Heart left ventricle (tissue), 16 donors: ENCODE measurements at places on chromosomes 11 and 22. TPM values are rescaled to one million over a fixed set of nuclear protein-coding genes. Genes with fewer than 3 reads are reported as not detected.

GRCh38 chr11:129637473-129637872 is 178.2 kb upstream of the TMEM45B start:
- DNase-seq: no peak

DNA sequence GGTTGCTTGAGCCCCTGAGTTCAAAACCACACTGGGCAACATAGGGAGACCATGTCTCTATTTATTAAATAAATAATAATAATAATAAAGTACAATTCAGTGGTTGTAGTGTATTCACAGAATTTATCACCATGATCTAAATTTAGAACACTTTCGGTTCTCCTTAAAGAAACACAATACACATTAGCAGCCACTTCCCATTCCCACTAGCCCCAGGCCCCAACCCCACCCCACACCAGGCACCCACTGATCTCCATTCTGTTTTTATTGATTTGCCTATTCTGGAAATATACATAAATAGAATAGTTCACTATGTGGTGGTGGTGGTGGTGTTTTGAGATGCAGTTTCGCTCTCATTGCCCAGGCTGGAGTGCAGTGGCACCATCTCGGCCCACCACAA is 45.7 kb downstream of the BCL2L13 start:
- DNase-seq: no peak

DNA sequence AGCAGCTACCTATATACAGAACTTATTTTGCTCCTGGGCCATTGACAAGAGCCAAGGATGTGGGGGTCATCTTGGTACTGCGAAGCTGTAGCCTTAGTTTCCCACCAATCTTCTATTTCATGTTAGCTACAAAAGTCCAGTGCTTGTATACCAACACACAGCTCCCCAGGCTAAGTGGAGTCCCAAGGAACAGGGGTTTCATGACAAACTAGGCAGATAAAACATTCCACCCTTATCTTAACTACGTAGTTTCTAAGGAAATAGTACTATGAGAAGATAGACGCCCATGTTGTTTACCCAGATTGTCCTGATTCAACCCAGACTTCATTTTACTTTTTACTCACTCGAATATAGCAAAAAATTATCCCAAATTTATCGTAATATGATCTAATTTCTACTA is 218.5 kb downstream of the DYNC2H1 start:
- DNase-seq: no peak

GRCh38 chr11:33724644-33725035 is 11.6 kb downstream of the CD59 start:
- DNase-seq: peak; percentile 46

- no peak for DNase-seq
These were observed 103.1 kb downstream of the PDE2A start for GRCh38 chr11:72570893-72571661.

GRCh38 chr11:120329556-120329955 is 4.5 kb downstream of the TLCD5 start:
- no peak for DNase-seq

- no peak for DNase-seq
These were observed 451.2 kb downstream of the INSC start for GRCh38 chr11:15565880-15566279.

DNA sequence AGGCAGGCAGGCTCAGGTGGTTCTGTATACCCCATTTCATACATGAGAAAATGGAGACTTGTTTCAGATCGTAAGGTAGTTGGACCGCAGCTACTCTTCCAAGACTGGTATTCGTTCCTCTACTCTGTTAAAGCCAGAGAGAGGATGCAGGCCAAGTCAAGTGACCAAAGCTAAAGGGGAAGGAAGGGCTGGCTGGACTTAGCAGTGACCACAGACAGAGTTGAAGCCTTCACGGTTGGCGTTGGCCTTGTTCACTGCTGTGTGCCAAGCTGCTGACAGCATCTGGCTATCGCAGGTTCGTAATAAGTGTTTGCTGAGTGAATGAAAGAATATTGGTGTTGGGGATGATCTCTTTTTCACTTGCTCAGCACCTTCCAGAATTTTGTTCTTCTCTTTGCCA is 64.2 kb downstream of the PTPRJ start:
- no peak for DNase-seq

- DNase-seq: peak; percentile 56
These were observed 9.9 kb upstream of the CELSR1 start for GRCh38 chr22:46547179-46547882.

GRCh38 chr11:68809506-68809905 is 32.2 kb downstream of the CPT1A start:
- no peak for DNase-seq

GRCh38 chr11:61509043-61510029 is 787 bp downstream of the LRRC10B start:
- DNase-seq: peak; percentile 80

IFITM2 gene
- total RNA-seq: 154 TPM

OR5P2 gene
- not detected for total RNA-seq

DTX4 gene
- total RNA-seq: 2.7 TPM

CATSPER1 gene
- 0.91 TPM for total RNA-seq
